ENCODE measurements at places on chromosomes 4 and X. TPM values are rescaled to one million over a fixed set of nuclear protein-coding genes. Genes with fewer than 3 reads are reported as not detected.

GRCh38 chr4:181661090-181661489 is 582.1 kb upstream of the TENM3 start:
- no peak overlapping the region for H3K4me3 ChIP-seq
- no peak for DNase-seq
- H3K4me1 ChIP-seq: no peaks in the 10 kb centered on the region
- no peak overlapping the region for H3K27ac ChIP-seq
- H3K27me3 ChIP-seq: no peaks in the 10 kb centered on the region

GRCh38 chr4:37799941-37800554 is 26.4 kb upstream of the PGM2 start:
- no peak for DNase-seq
- H3K36me3 ChIP-seq: no peaks in the 10 kb centered on the region
- H3K27me3 ChIP-seq: no peaks in the 10 kb centered on the region
- H3K27ac ChIP-seq: no peak overlapping the region

DNA sequence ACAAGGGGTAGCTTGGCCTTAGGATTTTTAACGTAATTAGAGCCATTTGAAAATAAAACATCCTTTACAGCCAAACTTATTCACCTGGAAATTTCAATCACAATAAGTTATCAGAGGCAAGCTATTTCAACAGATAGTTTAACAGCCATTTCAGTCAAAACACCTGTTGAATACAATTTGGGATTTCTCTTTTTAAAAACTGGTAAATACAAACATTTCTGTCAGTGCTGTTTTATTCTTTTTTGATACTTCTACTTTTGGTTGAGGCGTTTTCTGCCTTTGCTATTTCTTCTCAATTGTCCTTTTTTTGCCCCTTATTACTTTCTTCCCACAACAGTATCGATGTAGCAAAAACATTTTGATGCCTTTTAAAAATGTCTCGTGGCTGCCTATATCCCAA is 2.1 kb upstream of the DACH2 start:
- no peak overlapping the region for H3K4me3 ChIP-seq
- no peak for DNase-seq
- H3K36me3 ChIP-seq: no peaks in the 10 kb centered on the region
- no peak overlapping the region for H3K27ac ChIP-seq
- no peaks in the 10 kb centered on the region for H3K4me1 ChIP-seq

- no peak for DNase-seq
- no peaks in the 10 kb centered on the region for H3K36me3 ChIP-seq
- H3K4me3 ChIP-seq: no peak overlapping the region
- H3K27me3 ChIP-seq: no peaks in the 10 kb centered on the region
- H3K27ac ChIP-seq: no peak overlapping the region
Measured at GRCh38 chr4:168776382-168776781, 233.7 kb downstream of the CBR4 start.

DNA sequence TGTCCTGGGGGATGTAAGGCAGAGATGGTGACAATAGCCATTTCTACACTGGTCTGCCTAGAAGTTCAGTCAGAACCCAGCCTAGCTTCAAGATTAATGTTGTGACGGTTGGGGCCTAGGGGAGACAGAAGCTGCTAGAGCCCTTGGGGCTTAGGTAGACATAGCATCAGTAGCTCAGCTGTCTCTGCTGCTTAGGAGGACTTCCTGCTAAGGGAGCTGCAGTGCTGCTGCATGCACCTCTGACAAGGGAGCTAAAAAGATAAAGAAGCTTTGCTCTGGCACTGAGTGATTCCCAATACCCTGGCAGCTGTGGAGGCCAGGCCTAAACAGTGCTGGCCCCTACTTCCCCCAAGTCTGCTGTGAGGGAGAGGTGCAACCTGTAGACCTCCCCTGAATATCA is 116.0 kb downstream of the CT47B1 start:
- no peaks in the 10 kb centered on the region for H3K36me3 ChIP-seq
- H3K4me1 ChIP-seq: no peaks in the 10 kb centered on the region
- H3K27ac ChIP-seq: no peak overlapping the region
- DNase-seq: no peak

- H3K27ac ChIP-seq: no peak overlapping the region
- DNase-seq: no peak
- H3K4me3 ChIP-seq: no peak overlapping the region
Measured at GRCh38 chr4:173381610-173382009, 10.9 kb downstream of the SAP30 start.

Gene SPANXC
- not detected for total RNA-seq

Gene TEX13D
- total RNA-seq: not detected

Gene TMEM156
- total RNA-seq: 0.52 TPM

Gene P2RY8
- 5.5 TPM for total RNA-seq

Measured in aorta (tissue), 5 donors.